ENCODE measurements at places on chromosomes 5 and 9.

DNA sequence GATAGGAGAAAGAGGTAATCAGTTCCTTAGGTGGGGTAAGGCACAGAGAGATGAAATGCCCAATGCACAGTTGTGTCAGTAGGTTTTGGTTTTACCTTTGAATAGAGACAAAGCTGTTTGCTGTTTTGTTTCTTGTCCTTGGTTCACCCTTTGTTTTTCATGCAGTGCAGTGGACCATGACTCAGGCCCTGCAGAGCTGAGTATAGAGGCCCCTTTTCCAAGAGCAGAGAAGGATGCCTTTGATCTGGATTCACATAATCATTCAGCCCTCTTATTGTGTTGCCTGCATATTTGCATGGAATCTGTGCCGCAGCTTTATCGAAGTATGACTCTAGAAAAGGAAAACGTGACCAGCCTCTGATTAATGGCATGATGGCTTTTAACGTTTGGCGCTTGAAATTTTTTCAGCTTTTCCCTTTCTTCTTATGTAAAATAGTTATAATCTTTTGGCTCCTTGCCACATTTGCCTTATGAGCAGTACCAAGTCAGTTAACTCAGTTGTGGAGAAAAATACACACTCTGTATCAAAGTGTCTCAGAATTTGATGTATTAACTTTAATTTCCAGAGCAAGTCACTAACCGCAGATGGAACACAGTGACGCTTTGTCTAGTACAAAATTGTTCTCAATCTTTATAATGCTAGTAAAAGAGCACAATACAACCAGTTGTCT lies 197.6 kb downstream of the KDM4C start:
- peak; percentile 61 for DNase-seq

- no peak for DNase-seq
Measured at GRCh38 chr9:137722481-137722880, 103.7 kb downstream of the EHMT1 start.

GRCh38 chr5:440401-441201 lies 2.4 kb upstream of the EXOC3 start:
- DNase-seq = no peak

GRCh38 chr5:172740428-172741205 lies 30.4 kb downstream of the DUSP1 start:
- DNase-seq = no peak

DNA sequence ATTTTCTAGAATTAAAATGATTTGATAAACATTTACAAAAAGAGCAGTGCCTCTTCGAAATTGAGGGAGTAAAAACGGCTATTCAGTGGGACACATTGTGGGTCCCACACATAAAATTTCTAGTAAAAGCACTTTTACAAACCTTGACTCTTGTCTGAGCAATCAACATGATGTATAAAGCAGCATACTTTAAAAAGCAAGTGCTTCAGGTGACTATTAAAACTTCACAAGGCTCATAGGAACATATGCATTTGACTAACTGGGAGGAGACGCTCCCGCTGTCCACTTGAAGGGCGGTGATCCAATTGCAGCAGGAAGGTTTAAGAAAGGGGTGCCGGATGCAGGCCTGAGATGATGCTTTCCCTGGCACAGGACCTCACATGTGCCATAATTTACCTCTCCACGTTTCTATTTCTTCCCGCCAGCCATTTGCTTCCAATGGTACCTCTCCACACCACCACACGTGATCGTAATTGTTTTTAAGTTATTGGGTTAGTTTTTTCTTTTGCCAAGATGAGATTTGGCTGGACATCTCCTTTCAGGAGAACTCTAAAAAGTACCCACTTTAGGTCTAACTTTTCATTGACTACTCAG lies 1.8 kb downstream of the MCTP1 start:
- no peak for DNase-seq

DNA sequence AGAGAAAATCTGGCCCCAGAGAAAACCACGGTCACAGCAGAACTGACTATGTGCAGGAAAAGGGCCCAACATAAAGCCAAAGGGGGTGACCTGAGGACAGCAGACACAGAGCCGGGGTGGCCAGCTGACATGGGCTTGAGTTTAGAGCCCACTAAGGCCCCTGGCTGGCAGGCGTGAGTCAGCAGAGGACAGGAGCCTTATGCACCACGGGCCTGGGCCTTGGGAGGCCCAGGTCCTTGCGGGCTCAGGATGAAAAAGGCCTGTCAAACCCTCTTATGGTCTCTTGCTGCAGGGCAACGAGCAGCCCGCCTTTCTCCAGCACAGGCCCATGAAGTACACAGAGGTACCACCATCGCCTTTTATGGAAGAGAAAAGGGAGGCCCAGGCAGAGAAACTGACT lies 19.7 kb downstream of the STK10 start:
- no peak for DNase-seq

GRCh38 chr5:140018096-140018481 lies 25.0 kb downstream of the NRG2 start:
- no peak for DNase-seq

GRCh38 chr5:73545403-73545779 lies 20.0 kb downstream of the ANKRA2 start:
- DNase-seq = no peak

- no peak for DNase-seq
Measured at GRCh38 chr9:120974181-120974580, 47.6 kb upstream of the TRAF1 start.

DNA sequence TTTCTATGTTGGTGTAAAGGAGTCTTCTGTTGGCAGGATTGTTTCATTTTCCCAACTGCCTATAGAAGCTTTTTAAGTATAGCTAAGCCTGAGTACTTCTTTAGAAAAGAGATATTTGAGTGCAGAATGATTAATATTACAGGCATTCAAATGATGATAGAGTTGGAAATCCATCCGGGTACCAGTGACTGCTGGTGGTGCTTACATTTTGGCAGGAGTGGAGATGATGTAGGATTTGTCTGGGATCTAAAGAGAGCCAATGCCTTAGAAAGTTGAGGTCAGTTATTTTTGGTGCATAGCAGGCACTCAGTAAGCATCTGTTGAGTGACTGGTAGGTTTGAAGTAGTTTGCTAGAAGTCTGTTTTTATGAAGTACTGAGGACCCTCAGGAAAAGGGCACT lies 433.5 kb downstream of the DMAC1 start:
- no peak for DNase-seq

GRCh38 chr9:93468763-93469456 lies 15.5 kb upstream of the FAM120AOS start:
- DNase-seq = no peak

DNA sequence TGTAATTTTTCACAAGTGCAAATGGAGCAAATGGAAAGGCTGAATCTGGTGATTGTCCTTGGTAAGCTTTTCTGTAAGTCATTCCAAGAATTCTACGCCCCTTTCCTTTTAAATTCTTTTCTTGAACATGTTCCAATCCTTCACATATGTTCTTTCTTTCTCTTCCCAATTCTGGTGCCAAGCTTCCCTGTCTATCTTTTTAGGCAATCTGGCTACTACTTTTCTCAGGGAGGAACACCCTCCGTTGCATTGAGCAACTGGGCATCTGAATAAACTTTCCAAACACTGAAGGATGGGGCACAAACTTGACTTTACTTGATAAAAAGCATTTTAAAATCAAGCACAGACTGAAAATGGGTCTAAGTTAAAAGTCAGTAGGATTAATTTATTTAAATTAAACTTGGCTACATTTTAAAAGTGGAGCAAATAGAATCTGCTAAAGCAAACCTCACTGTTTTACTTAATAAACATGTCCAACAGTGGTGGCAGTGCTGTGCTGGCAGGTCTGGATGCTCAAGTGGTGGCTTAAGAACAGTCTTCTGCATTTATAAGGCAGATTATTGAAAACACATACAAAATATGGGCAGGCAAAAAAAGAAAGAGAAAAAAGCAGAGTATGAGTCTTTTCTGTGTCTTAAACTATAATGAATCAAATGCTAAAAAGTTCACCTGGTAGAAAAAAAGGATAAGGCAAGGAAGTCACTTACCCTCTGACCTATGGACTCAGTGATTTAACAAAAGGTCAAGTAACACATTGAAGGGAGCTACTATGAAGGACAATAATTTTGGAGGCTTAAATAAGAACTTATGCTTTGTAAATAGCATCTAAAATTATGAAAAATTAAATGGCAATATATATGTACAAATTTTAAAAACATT lies 5.4 kb downstream of the ELL2 start:
- no peak for DNase-seq

DNA sequence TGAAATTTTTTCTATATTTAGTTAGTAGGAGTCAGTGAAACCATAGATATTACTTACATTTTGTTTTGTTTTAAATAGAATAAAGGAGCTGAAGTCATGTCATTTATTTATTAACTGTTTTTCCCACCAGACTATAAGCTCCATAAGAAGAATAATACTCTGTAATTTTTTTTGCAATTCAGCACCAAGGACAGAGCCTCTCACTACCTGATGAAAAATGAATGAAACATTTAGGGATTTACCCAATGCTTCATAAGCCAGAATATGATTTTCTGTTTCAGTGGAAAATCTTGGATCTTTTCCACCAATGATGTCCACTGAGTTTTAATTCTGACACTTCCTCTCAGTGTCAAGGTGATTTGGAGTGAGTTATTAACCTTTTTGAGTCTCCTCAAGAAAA lies 624.9 kb upstream of the GRAMD2B start:
- DNase-seq = peak; percentile 51

DNA sequence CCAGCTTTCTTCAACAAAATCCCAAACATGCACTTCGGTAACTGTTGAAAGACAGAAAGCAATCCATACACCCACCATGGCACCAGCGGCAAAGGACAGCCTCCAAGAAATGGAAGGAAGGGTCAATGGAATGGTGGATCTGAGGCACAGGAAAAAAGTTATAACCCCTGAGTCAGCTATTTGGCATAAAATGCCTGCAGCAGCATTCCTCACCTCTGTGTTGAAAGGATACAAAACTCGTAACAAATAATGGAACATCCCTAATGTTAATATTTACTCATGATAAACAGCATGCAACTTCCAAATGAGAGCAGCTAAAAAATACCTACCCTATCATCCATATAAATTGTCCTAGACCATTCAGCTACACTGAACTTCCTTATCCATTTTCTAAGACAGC lies 9.4 kb downstream of the FBXW11 start:
- DNase-seq = no peak

DNA sequence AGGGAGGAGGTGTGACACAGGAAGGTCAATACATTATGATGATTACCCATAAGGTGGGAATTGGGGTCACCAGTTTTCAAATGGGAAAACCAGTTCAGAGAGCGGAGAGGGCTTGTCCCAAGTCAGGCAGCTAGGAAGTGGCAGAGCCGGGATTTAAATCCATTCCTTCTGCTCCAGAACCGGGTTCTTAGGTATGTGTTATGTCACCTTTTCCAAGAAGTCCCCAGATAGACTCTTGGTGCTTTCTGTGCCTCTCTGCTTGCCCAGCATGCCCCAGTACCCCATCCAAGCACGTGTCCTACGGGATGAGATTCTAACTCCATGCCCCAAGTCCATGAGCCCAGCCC lies 69.9 kb downstream of the LMX1B start:
- DNase-seq = no peak

- DNase-seq = peak; percentile 45
Measured at GRCh38 chr5:141223112-141223783, at the start of gene PCDHB14. PCDHB14 (plus strand) TSS chr5:141223343; CDS start chr5:141223506, 163 bp downstream.

- no peak for DNase-seq
Measured at GRCh38 chr5:137627293-137627692, 108.6 kb downstream of the KLHL3 start.

GRCh38 chr5:178777520-178777919 lies 47.1 kb upstream of the ZNF354A start:
- DNase-seq = peak; percentile 69

DNA sequence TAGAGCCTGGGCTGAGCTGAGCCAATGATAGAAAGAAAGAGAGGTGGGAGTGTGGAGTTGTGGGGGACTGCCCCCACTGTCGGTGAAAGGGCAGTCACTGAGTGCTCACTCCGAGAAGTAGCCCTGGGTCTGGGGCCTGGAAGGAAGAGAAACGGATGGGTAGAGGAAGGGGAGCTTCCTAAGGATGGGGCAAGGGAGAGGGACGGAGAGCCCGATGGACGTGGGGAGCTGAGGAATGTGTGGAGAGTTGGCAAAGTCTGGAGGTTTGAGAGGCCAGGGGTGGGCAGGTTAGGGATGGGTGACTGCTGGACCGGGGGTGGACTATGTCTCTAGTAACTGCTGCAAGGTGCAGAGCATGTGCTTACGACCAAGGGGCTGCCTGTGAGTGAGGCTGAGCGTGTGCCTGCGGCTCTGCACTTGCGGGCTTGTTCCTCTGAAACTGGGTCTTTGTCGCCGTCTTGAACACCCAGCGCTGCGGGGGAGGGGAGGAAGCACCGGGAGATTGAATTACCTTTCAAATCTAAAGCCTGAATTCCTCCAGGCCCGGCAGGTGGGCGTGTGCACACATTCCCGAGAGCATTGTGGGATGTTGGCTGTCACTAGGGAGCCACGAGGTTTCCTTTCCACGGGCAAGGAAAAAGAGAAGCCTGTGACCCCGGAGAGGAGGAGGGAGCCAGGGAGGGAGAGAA lies 76.4 kb upstream of the ARAP3 start:
- no peak for DNase-seq

DNA sequence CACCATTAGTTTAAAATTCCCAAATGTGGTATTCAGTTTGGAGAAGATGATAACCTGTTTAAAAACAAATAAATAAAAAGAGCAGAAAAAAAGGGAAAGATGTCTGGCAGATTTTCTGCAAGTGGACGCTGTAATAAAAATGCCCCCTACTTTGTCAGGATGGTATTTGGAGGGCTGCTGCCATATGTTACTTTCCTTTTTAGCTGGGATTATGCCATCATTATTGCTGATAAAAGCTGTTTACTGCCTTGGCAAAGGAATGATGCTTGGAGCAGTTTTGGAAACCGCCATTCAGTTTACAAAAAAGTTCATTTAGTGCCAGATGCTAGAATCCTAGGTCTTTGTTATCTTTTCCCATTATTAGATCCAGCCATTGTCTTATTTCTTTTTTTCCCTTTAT lies 104.8 kb downstream of the PBX3 start:
- DNase-seq = no peak

GRCh38 chr9:97293818-97294217 lies 13.6 kb upstream of the CCDC180 start:
- no peak for DNase-seq

- DNase-seq = no peak
Measured at GRCh38 chr9:81492710-81493447, 196.5 kb downstream of the TLE1 start.

- DNase-seq = no peak
Measured at GRCh38 chr5:33068786-33069185, 357.7 kb downstream of the NPR3 start.
